Activated B cell treated with CpG ODN at 0.5 μM for 24 hours (primary cell): ENCODE measurements at places on chromosomes 7 and 10. TPM values are rescaled to one million over a fixed set of nuclear protein-coding genes. Genes with fewer than 3 reads are reported as not detected.

DNA sequence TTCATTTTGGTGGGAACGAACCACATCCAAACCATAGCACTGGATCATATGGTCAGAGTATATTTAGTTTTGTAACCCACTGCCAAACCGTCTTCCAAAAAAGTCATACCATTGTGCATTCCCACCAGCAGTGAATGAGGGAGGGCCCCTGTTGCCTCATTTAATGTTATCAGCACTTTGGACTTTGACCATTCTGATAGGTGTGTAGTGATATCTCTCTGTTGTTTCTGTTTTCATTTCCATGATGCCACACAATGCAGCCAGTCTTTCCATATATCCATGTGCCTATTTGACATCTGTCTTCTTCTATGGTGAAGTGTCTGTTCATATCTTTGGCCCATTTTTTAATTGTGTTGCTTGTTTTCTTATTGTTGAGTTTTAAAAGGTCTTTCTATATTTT is 105.0 kb upstream of the PPP2R2D start:
- H3K27me3 ChIP-seq: no peaks in the 10 kb centered on the region
- H3K36me3 ChIP-seq: no peaks in the 10 kb centered on the region
- DNase-seq: no peak
- H3K4me3 ChIP-seq: no peak overlapping the region

DNA sequence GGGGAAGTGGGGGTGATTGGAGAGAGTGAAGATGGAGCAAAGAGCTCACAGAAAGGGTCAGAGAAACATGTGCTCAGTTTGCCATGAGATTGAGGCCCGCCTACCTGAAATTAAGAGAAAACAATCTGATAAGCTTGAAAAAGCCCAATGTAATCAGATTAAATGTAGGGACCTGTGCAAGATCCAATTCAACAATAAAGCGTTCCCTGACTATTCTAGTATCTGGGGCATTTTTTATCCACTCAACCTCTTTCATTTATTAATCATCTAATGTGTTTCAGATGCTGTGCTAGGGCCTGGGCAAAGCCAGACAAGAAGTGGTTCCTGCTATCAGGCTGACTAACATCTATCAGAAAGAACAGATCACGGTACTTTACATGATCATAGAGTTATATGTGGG is 238.4 kb upstream of the MYO3A start:
- H3K36me3 ChIP-seq: no peaks in the 10 kb centered on the region
- H3K27me3 ChIP-seq: no peaks in the 10 kb centered on the region

DNA sequence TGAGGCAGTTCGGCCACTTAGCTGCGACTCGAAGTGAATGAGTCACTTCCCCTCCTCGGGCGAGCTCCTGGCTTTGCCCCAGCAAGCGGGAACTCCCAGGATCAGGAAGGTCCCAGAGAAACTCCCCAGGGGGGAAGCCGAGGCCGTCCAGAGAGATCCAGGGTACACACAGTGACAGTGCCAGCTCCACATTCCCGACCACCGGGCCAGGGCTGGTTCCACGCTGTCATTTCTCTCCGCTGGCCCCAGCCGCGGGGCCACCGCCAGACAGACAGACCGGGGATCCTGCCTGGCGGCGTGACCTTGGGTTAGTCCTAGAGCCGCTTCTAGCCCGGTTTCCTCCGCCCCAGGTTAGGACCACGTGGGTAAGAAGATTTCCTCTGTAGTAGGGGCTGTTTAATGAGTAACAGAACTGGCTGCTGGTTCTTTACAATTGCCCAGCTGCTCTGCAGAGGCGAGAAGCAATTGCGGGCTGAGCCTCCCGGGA is 463 bp upstream of the UPP1 start:
- H3K4me3 ChIP-seq: peak overlapping the region; percentile 88
- peaks cover 51% of the 10 kb centered on the region for H3K4me1 ChIP-seq
- H3K27ac ChIP-seq: peak overlapping the region; percentile 82

Gene CCL24
- total RNA-seq: 0.81 and 1.2 TPM in 2 replicates

GRCh38 chr10:94344522-94345122 is 18.1 kb downstream of the NOC3L start:
- peaks cover 71% of the 10 kb centered on the region for H3K36me3 ChIP-seq
- no peak for DNase-seq
- H3K27ac ChIP-seq: peak overlapping the region; percentile 90
- peak overlapping the region; percentile 79 for H3K4me3 ChIP-seq

DNA sequence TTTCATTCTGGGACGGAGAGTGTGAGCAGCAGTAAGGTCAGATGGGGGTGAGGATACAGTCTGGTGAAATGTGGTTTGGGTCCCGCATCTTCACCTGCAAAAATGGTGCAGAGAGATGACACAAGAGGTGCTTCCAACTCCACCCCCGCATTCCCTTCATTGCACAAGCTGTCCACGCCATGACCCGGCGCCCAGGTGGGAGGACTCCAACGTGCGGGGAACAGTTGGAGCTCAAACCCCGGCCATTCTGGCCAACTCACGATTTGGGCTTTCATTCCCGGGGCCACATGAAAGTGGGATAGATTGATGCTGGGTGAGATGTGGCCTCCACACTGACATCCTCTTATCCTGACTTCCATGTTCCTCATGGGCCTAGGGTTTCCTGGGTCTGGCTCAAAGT is 34.6 kb upstream of the ZNF273 start:
- no peaks in the 10 kb centered on the region for H3K4me1 ChIP-seq
- H3K4me3 ChIP-seq: no peak overlapping the region
- H3K27me3 ChIP-seq: peaks cover 3% of the 10 kb centered on the region
- H3K36me3 ChIP-seq: no peaks in the 10 kb centered on the region

GRCh38 chr10:59448616-59449015 is 86.3 kb upstream of the FAM13C start:
- no peak overlapping the region for H3K27ac ChIP-seq
- H3K4me1 ChIP-seq: no peaks in the 10 kb centered on the region
- no peaks in the 10 kb centered on the region for H3K27me3 ChIP-seq

Gene AKR1C3
- not detected in 2 replicates for total RNA-seq

DNA sequence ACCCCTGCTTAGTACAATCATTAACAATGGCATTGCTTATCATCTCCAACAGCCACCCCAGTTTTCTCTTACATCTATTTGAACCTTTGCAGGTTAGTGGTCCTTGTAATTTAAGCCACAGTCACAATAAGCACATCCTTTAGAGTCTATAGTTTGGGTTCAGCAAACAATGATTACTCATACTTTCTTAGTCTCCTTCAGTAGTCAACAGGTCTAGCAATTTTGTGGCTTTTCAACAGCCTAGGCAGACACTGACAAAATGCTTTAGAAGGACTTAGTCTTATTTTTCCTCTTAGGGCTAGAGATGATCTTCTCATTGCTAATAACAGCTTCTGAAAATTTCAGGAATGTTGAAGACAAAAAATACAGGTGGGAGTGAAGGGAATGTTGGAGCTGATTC is 32.3 kb upstream of the FAM204A start:
- H3K27me3 ChIP-seq: peaks cover 28% of the 10 kb centered on the region
- H3K36me3 ChIP-seq: no peaks in the 10 kb centered on the region
- no peak for DNase-seq
- no peak overlapping the region for H3K27ac ChIP-seq

DNA sequence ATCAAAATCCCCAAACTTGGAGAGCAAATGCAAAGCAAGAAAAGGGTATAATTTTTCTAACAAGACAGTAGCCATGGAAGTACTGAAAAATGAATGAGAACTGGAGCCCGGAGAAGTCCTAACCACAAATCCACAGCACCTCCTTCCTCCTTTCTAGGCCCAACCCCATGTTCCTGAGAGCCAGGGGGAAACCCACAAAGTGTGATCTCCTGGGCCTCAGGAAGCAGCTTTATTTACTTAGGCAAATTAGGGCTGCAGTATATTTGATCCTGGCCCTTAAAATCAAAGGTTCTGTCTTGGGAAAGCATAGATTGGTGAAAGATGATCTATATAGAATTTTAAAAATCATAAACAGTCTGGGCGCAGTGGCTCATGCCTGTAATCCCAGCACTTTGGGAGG is 103.0 kb downstream of the DOCK4 start:
- H3K36me3 ChIP-seq: no peaks in the 10 kb centered on the region
- no peak overlapping the region for H3K4me3 ChIP-seq
- no peak overlapping the region for H3K27ac ChIP-seq
- no peaks in the 10 kb centered on the region for H3K4me1 ChIP-seq
- peaks cover 2% of the 10 kb centered on the region for H3K27me3 ChIP-seq
- no peak for DNase-seq

Gene MMP21
- total RNA-seq: 0.10 and 0.35 TPM in 2 replicates

DNA sequence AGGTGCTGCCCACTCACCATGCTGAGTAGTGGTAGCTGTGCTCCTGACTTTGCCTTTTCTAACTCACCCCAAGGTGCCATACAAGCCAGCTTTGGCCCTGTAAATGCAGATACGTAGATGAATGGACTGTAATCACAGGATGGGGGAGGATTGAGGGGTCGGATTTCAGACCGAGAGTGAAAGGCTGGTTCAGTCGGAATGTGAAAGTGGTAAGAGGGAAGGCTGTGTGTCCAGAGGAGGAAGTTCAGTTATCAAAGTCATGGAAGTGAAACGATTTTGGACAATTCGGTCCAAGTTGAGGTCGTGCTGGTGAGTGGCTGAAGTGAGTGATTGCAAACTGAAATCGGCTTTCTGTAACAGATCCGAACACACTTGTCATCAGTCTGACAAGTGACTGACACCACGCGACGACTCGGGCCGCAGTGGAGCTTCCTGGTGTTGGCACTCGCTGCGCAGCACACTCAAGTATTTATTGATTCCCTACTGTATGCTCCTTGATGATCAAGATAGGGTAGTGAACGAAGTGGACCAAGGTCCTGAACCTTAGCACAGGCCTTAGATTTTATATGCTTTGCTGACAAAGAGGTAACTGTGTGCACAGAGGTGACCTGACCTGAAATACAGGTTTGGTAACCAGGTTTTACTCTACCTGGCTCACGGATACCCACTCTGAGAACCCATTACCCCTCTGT is 10.5 kb downstream of the ZNF282 start:
- DNase-seq: no peak
- H3K4me3 ChIP-seq: no peak overlapping the region
- no peak overlapping the region for H3K27ac ChIP-seq
- peaks cover 77% of the 10 kb centered on the region for H3K36me3 ChIP-seq

Gene NEUROD6
- not detected in 2 replicates for total RNA-seq

- H3K27me3 ChIP-seq: no peaks in the 10 kb centered on the region
- H3K27ac ChIP-seq: no peak overlapping the region
Observed at GRCh38 chr7:158734861-158735260, 30.3 kb upstream of the NCAPG2 start.

Gene EFCAB10
- not detected in 2 replicates for total RNA-seq

Gene MPP7
- total RNA-seq: 6.2 and 8.3 TPM in 2 replicates

GRCh38 chr10:80855348-80855971 is 317.8 kb downstream of the SH2D4B start:
- H3K4me3 ChIP-seq: no peak overlapping the region
- no peak overlapping the region for H3K27ac ChIP-seq
- H3K36me3 ChIP-seq: no peaks in the 10 kb centered on the region
- no peaks in the 10 kb centered on the region for H3K27me3 ChIP-seq
- DNase-seq: no peak
- H3K4me1 ChIP-seq: no peaks in the 10 kb centered on the region

Gene CFAP69
- total RNA-seq: 0.62 TPM in 1 of 2 replicates, not detected in the other

DNA sequence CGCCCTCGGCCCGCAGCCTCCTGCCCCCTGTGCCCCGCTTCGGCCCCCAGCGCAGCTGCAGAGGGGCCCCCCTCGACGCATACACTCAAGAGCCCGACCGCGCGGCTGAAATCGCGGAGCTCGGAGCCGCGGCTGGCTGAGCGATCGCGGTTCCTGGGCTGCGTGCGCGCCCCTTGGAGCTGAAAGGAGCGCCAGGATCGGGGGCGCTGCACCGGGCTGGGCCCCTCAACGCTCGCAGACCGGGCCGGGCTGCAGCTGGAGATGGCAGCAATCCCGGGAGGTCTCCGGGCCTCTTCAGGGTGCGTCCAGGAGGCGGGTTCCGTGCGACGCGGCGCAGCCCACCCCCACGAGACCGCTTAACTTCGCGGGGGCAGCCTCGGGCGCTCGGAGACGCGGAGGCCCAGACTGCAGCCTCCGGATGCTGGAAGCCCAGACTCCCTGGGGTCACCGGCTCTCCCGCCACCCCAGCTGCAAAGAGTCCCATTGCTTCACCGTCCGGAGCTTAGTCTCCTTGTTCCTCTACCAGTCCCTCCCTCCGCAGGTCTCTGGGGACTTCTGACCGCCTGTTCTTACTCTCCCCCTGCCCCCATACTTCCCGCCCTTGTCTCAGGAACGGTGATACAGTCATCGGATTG is 73.0 kb upstream of the LRRC4 start:
- peak; percentile 25 for DNase-seq
- peak overlapping the region; percentile 8 for H3K27ac ChIP-seq
- peak overlapping the region; percentile 91 for H3K4me3 ChIP-seq
- H3K4me1 ChIP-seq: peaks cover 67% of the 10 kb centered on the region

Gene OGA
- total RNA-seq: 209 and 271 TPM in 2 replicates

- H3K27ac ChIP-seq: peak overlapping the region; percentile 90
- peaks cover 63% of the 10 kb centered on the region for H3K4me1 ChIP-seq
- peaks cover 15% of the 10 kb centered on the region for H3K36me3 ChIP-seq
- no peak for DNase-seq
- H3K4me3 ChIP-seq: peak overlapping the region; percentile 83
- H3K27me3 ChIP-seq: no peaks in the 10 kb centered on the region
Observed at GRCh38 chr10:11609492-11610093, 1.9 kb downstream of the USP6NL start.

DNA sequence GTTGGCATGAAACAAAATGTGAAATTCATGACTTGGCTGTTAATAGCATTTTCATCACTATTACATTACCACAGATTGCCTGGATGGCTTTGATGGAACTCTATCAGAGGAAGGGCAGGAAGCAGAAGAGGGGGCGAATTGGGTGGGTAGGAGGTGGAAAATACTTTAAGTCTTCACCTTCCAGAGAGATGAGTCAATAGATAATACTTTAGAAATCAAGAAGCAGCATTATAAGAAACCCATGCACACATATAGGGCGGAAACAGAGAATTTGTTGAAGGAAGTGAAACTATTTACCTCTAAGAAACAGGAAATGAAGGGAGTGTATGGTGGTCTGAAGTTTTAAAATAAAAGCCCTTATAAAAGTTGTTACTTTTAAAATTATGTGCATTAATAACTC is 152.1 kb upstream of the TARP start:
- no peak for DNase-seq
- H3K4me3 ChIP-seq: peak overlapping the region; percentile 39
- H3K36me3 ChIP-seq: peaks cover 10% of the 10 kb centered on the region
- no peaks in the 10 kb centered on the region for H3K27me3 ChIP-seq
- peaks cover 64% of the 10 kb centered on the region for H3K4me1 ChIP-seq

DNA sequence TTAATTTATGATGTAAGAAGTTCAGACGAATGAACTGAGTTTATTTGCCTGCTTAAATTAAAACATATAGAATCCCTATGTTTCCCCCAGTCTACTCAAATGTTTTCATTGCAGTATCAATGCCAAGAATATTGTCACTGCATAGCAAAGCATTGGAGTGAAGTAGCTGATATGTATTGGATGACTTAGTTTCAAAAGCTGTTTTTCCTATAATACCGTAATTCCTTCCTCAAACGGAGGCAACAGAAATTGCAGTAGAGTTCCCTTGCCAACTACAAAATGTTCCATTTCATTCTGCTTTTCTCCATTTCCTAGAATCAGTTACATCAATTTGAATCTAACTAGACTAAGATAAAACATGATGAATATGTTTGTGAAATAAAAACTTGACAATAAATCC is 174.1 kb downstream of the CNTNAP2 start:
- no peak for DNase-seq
- no peaks in the 10 kb centered on the region for H3K36me3 ChIP-seq
- H3K27ac ChIP-seq: no peak overlapping the region

GRCh38 chr10:71729161-71729636 is 9.6 kb upstream of the C10orf105 start:
- no peaks in the 10 kb centered on the region for H3K27me3 ChIP-seq
- peak overlapping the region; percentile 91 for H3K27ac ChIP-seq
- peaks cover 63% of the 10 kb centered on the region for H3K4me1 ChIP-seq
- no peak overlapping the region for H3K4me3 ChIP-seq

GRCh38 chr10:31930023-31930751 is 1.6 kb upstream of the ARHGAP12 start:
- peaks cover 33% of the 10 kb centered on the region for H3K4me1 ChIP-seq
- peak overlapping the region; percentile 91 for H3K4me3 ChIP-seq
- no peak for DNase-seq
- peak overlapping the region; percentile 88 for H3K27ac ChIP-seq
- peaks cover 5% of the 10 kb centered on the region for H3K36me3 ChIP-seq
